ENCODE measurements at places on chromosomes 3 and 15.

DNA sequence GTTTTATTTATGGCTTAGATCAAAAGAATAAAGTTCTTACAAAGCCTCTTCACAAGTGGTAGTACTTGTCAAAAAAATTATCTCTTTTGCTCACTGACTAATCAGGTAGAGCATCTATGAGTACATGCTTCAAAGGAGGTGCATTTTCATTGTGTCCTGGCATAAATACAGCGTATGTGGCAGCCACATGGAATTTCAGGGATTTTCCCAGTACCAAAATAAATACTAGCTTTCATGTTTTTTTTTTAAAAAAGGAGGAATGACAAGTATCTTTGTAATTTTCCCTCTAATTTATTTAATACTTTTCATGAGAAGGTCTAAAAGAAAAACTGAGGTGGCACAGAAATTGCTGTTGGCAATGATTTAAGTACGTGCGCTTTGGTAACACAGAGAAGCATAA lies 597.8 kb upstream of the ALCAM start:
- DNase-seq: no peak

- no peak for DNase-seq
Observed at GRCh38 chr3:190539526-190539925, 25.6 kb downstream of the IL1RAP start.

GRCh38 chr15:94206463-94207167 lies 24.7 kb upstream of the MCTP2 start:
- DNase-seq: no peak

- DNase-seq: peak; percentile 98
Observed at GRCh38 chr3:196650740-196651311, 11.3 kb downstream of the NRROS start.

DNA sequence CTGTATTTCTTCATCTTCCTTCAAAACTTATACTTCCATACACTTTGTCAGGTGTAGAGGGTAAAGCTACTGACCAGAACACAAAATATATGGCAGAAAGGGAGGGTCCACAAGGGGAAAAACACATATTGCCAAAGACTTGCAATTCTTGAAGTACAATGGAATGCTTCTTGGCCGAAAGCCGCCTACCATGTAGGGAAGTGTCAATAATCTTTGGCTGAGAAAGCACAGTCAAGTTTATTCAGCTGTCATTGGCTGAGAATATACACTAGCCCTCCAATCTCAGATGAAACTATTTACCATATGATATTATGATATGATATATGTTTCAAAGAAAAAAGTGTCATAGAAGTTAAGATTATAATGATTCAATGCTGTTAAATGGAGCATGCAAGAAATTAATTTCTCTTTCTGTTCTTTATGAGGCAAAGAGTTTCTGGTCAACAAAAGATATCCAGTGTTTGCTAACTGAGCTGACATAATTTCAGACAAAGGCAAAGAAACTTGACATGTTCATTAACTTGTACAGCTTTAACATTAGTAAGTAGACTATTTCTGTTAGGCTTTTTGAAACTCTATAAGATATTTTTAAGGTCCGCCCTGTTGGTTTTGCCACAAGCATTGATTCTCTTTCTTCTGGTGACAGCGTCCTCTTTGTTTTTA lies 89.0 kb upstream of the LPP start:
- no peak for DNase-seq

DNA sequence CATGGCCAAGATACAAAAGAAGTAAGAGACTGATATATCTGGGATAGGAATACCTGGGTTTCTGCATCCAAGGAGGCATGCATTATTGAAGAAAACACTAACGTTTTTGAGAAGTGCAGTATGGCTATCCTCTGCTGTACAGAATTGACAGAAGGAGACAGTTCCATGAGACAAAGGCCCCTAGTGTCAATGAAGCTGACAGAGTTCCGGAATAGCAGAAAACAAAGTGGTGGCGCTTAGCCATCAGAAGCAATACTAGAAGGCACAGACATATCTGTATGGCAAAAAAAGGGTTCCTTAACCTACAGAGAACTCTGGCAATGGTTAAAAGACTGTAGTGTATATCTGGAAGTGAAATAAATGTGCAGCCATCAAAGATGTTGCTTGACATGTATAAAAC lies 77.8 kb downstream of the VGLL3 start:
- no peak for DNase-seq

DNA sequence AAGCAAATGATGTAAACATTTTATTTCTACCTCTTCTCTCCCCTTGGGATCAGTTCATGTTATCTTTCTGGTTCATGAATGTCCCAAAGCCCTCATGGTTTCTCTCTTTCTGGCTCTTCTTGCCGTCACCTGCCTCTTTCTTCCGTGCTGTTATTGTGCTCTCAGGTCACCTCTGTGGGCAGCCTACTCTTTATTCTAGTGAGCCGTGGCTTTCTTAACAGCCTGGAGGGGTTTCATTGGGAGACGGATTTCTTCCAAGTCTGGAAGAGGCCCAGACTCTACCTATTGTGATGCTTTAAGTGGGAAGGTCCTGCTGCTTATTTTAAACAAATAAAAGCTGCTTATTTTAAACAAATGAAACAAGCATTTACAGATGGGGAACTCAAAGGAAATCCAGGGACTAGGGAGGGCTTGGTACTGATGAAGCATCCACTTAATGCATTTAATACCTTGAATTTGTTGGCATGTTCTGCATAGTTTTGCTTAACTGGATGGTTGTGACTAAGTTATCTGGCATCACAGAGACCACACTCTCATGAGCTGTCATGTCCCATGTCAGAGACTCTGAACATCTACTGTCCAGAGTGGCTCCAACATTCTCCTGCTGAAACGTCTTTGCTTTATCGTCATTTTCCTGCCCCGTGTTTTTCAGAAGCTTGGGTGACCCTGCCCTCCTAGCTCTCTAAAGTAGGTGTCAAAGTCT lies 443.3 kb downstream of the GABRG3 start:
- no peak for DNase-seq

DNA sequence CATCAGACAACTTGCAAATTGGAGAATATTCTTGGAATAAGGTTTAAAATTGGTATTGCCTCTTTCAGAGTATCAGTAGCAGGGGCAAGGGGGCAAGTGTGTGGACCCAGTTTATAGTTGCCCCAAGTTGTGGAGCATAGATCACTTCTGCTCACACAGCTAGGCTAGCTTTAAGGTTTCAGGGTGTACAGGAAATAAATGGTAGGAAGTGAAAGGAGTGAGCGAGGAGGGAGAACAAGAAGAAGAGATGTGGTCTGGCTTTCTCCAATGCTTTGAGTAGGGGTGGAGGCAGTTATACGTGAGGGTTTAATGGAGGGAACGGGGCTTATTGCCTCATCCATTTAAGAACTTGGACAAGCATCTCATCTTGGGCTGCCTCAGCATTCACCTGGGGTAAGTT lies 290.0 kb upstream of the CFAP20DC start:
- DNase-seq: no peak

- no peak for DNase-seq
Observed at GRCh38 chr3:119524931-119525662, 26.8 kb downstream of the TIMMDC1 start.

DNA sequence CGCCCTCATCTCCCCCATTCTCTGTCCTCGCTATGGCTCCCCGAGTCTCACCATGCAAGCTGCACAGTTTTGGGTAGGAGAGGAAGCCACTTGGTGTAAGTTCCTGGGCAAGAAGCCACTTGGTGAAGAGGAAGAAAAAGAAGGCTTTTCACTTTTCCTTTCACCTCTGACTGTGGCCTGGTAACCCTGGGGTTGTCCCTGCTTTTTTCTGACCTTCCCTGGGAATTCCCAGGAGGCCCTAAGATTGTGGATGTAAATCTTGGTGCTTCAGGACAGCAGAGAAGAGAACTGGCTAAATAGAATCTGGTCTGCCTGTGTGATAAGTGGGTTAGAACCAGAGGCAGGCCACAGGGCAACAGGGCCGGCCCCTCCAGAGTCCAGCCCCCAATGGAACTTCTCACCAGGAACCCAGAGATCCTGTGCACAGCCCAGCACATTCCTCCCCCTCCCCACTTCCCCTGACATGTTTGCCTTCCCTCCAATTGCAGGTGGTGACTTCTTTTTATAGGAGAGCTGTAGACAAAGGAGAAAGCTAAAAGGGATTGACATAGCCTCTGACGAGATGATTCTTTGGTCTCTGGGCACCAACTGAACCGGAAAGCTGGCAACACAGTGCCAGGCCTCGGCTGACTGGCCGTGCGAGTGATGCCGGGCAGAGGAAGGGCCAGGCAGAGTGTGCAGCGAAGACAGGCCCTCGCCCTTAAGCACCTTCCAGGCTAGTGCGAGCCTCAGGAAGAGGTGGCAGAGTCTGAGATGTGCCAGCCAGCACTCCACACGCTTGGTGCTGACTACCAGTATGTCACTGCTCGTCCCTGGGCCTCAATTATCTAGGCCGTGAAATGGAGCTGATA lies 19.4 kb upstream of the SKOR1 start:
- DNase-seq: no peak

DNA sequence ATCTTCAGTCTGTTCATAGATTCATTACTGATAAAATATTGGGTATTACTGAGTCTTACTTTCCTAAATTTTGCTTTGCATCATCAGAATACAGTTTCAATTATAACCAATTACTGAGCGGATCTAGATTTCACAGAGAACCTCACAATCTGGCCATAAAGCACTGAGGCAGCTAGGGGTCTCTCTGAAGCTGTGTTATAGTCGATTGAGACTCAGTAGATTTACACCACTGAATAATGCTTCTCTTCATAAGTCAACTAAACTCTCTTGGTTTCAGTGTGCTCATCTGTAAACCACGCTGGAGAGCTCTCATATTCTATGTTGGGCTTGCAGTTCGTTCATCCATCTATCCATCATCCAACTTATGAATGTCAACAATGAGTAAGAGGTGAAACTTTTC lies 180.6 kb downstream of the GREM1 start:
- DNase-seq: no peak

DNA sequence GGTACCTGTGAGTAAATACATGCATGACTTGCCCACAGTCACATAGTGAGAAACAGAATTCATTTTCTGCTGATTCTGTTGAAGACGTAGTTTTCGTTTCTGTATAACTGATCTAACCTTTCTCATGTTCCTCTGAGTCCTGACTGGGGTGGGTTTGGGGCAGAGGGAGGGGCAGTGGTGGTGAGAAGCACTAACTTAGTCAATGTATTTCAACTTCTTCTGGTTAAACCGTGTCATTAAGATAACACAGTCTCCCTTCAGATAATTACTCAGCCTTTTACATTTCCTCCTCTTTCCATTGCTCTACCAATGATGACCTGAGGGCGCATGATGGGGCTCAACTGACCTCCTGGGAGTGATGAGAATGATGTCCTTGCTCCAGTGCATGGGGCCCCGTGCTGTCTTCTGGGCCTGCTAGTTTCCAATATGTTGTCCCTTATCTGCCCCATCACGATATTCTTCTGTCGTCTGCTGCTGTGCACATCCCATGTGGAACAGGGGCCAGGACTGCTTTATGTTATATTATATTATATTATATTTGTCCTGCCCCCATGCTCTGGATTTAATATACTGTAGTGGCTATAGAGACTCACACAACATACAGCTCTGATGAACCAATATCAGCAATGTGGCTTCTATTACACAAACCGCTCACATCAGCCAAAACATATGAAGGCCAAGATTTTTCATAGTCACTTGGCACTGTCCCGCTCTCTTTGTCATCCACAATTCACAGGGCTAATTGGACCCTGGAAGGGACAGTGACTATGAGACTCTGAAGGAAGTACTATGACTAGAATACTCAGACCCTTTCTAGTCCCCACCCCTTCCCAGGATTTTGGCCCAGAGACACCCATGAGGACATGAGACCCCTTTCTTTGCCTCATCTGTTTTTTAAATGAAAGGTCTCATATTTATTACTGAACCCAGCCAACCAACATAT lies 407.1 kb upstream of the MCTP2 start:
- no peak for DNase-seq

GRCh38 chr3:149575213-149575960 lies 82.4 kb downstream of the WWTR1 start:
- peak; percentile 62 for DNase-seq

- DNase-seq: no peak
Observed at GRCh38 chr3:150826466-150827282, 63.7 kb upstream of the SIAH2 start.

DNA sequence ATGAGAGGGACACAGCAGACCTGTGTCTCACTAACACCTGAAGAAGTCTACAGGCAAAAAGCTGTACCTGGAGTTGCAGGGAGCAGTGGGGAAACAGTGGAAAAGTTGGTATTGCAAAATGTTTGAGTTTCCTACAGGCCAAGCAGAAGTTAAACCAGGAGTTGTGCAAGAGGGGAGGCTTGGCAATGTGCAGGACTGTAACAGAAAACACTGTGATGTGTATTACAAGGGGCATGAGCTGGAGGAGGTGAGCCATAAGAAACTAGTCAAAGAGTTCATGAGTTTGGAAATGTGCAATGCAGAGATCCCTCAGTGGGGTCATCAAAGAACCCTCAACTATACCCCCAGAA lies 47.1 kb upstream of the SERPINI2 start:
- DNase-seq: no peak

DNA sequence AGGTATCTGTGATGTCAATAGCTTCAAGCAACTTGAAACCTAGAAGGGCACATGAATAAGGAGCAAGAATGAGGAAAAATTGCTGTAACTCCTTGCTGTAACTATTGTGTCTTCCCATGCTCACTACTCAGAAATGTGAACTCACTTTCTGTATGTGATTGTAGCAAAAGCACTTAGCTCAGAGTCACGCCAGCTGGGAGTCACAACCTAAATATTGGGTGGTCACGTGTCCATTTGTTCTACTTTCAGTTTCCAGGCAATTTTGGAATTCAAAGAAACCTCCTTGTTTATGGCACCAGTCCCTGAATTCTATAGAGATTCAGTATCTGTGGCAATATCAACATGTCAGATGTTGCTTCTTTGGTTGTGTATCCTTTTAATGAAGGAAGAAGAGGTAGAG lies 241.6 kb upstream of the AZI2 start:
- no peak for DNase-seq

DNA sequence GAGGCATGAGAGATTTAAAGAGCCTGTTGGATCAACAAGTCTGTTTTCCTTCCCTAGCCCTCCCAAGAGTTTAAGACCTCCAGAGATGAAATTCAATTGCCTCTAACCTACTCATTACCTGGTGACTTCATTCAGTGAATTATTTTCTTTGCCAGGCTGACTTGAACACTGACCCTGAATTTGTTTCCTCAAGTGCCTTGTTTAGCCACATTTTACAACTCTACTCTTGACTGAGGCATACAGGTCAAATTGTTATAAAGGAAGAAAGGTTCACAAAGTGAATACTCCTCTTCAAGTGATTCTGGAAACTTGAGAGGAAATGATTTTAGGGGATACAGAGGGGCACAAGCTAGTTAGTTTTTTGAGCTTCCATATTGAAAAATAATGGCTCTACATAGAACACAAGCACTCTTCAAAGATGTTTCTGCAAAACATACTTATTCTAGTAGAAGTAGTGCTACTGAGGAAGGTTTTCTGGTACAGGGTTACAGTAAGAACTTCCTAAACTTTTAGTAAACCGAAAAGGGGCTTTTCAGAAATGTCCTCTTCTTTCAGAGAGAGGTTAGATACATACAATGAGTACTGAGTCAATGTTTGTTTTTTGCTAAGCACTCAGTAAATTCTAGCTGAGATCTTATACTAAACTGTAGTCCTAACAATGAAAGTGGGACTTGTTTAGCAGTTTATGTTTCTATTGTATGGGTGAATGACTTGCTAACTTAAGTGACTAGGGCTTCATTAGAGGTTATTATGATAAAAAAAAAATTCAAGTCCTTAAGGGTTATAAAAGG lies 137.4 kb upstream of the SATB1 start:
- no peak for DNase-seq
